ENCODE measurements at places on chromosomes 2 and 18.

DNA sequence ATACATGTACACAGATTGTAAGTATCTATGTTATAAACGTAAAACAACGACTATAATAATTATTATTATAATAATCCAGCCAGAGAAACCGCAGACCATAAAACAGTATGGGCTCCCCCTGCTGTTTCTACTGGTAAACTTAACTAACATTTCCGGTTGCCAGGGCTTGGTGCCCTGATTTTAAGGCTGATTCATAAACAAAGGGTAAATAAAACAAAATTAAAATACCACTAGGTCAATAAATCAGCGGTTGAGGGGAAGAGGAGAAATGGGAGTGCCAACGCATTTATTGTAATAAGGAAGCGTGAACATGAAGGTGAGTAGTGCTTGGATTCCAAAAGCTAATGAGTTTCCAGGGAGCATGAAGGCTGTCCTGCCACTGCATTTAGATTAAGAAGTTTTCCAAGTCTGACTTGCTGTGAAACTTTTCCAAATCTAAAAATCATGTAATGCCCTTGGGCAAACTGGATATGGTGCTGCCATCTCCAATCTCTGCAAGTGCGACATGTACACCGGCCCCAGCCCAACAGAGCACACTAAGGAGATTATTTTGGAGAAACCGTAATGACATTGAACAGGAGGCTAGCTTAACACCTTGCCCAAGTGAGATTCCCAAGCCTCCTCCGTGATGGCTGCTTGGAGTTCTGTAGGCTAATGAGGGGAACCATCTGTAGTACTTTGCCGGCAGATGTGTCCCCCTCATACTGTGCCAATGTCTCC is 50.7 kb upstream of the HNRNPA3 start:
- DNase-seq, result no peak

- DNase-seq, result no peak
Measured at GRCh38 chr2:43326101-43326825, 99.9 kb upstream of the ZFP36L2 start.

- no peak for DNase-seq
Measured at GRCh38 chr2:47238638-47239037, 83.5 kb upstream of the STPG4 start.

DNA sequence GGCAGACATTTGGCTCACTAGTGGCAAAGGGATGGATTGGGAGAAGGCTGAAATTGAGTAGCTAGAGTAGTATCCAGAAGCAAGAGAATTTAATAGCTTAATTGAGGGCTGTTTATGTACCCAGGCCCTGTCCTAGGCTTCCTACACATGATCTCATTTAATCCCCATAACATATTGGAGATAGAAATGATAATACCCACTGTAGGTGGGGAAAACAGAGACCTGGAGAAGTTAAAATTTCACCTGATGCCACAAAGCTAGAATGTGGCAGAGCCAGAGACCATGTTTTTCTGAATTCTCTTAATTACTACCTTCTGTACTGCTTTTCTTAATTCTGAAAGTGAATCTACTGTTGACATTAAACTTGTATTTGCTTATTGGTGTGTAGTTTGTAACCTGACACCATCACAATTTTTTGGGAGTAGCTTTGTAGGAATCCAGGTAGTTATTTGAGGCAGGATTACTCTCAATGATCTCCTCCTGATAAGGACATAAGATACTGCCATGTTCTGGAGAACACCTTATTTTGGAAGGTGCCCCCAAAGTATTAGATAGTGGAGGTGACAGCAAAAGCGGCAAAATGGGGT is 42.2 kb downstream of the RAB10 start:
- DNase-seq, result no peak

- DNase-seq, result no peak
Measured at GRCh38 chr2:62718225-62718822, 12.8 kb downstream of the EHBP1 start.

DNA sequence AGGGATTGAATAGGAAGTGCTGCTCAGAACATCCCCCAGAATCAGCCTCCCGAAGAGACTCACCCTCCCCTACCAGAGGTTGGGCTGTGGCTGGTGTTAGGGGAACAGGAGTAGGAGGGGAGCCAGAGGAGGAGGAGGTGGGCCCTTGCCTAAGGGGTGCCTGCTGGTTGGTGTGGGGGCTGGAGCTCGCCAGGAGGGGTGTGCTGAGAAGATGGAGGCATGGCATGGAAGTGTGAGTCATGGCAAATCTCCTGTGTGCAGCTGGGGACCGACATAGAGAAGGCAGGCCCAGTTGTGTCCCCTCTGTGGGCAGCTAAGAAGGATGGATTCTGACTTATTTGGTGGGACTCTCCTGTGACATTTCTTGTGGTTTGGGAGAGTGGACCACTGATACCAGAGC is 73.7 kb downstream of the DGKD start:
- DNase-seq, result no peak

DNA sequence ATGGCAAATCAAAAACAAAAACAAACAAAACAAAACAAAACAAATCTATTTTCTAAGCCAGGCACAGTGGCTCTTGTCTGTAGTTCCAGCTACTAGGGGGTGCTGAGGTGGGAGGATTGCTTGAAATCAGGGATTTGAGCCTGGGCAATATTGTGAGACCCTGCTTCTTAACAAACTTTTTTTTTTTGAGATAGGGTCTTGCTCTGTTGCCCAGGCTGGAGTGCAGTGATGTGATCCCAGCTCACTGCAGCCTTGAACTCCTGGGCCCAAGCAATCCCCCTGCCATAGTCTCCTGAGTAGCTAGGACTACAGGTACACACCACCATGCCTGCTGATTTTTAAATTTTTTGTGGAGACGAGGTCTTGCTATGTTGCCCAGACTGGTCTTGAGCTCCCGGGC is 6.2 kb downstream of the HPCAL1 start:
- DNase-seq, result no peak

DNA sequence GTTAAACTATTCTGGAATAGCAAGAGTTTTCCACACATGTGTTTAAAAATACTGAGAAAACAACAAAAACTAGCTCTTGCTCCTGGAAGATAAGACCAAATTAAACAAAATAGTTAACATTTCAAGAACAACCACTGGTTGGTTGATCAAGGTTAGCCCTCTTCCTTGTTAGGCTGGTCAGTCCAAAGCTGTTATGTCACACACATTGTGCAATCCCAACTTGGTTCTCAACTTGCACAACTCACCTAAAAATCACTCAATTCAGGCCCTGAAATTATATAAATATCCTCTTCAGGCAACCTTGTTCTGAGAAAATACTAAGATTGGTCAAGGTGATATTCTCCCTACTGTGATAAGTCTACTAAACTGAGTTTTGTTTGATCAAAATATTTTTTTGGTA is 169.7 kb upstream of the LRP1B start:
- DNase-seq, result no peak

DNA sequence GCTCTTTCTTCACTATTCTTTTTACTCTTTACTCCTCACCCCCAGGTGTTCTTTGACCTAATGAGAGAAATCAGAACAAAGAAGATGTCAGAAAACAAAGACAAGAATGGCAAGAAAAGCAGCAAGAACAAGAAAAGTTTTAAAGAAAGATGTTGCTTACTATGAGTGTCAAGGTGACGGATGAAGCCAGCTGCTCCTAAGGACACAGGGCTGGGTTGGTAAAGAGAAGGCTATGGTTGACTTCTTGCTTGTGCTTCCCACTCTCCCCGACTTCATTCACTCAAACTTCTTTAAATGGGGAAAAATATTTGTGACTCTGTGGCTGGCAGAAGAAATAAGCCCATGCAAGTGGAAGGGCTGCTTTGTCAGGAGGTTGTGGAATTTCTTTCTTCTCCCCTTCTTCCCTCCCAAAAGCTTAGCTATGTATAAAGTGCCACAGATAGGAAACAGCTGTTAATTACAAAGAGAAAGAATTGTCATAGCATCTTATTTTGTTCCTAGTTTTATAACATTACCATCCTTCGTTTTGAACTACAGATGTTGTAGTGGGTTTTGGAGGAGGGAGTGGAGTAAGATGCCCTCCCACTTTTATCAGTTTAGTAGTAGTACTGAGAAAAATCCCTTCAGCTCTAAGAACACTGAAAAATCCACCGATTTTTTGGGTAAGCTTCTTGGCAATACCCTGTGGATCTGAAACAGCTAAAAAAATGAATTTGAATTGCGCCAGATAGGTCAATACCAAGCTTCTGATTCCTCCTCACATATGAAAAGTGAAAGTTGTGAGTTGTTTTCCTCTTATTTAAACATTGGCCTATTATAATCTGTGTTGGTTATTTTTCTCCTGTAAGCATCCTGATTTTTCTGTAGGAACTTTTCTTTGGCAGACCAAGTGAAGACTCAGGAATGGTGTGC is 40.7 kb downstream of the RALB start:
- no peak for DNase-seq

DNA sequence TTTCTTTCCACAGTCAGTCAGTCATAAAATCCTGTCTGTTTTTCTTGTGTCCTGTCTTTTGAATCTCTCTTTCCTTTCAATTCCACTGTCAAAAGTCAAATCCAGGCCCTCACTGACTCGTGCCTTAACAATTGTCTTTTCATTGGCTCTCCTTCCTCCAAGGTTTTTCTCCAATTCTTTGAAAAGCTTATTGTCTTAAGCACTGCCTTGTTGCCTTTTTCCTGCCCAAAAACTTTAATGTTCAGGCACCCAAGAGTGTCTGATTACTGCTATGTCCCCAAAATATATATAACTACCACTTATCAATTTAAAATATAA is 13.9 kb upstream of the SULT1C4 start:
- no peak for DNase-seq

DNA sequence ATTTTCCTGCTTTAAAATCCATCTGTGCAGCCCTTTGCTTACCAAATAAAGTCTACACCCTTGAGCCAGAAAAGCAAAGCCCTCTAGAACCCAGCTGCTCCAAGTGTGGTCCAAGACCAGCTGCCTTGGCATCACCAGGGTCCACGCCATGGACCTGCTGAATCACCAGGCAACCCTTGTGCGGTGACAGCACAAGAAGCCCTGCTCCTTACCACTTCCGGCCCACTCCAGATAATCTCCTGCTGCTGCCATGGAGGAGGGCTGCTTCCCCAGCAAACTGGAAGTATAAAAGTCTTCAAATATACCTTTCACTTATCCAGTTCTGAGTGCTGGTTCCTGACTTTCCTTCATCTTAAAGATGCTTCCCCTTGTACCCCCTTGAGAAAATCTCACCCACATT is 106.0 kb upstream of the PKDCC start:
- DNase-seq, result no peak

- DNase-seq, result no peak
Measured at GRCh38 chr2:142937347-142937746, 59.9 kb downstream of the KYNU start.

- DNase-seq, result no peak
Measured at GRCh38 chr18:72652990-72653593, 109.0 kb upstream of the CBLN2 start.

DNA sequence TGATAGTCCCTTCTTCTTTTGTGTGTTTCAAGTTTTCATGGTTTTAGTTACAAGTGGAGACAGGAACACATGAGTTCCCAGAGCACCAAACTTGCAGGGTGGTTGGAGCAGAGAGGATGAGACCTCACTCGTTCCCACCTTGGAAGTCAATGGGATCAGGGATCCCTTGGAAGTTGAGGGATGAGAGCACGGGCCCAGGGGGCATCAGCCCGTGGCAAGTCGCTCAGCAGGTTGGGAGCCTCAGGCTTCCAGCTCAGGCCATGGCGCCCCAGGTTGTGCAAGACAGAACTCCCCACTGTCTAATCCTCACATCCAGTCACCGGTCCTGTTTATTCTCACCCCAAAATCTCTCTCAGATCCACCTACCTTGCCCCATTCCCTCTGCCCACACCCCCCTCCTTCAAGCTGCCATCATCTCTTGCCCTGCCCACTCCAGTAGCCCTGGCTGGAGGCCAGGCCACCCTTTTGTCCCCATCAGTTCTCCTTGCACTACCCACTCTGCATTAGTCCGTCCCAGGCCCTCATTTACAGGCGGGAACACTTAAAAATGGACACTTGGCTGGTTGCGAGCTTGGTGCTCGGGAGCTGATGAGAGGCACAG is 37.6 kb upstream of the FOSL2 start:
- DNase-seq, result no peak

GRCh38 chr2:30653847-30654246 is 153.4 kb downstream of the CAPN13 start:
- DNase-seq, result no peak
